NCI-H1092 (cell line): ENCODE measurements at places on chromosomes 2 and 18.

DNA sequence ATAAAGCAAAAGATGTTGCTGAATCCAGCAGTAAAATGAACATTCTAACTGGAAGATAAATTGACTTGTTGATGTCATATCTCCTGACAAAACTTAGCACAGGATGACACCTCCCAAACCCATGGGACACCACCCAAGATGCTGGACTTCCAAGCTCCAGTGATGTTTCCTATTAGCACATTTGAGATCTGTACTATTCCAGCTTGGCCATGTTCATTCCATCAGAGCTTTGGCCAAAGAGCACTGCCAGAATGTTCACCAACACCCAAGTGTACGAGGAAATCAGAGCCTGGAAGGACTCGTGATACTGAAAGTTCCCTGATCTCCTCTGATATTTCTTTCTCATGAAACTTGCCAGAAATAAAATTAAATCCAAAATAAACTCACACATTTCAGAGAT, 44.7 kb downstream of the PID1 start:
- no peak for DNase-seq

GRCh38 chr2:203077451-203077850, 62.8 kb downstream of the NBEAL1 start:
- no peak for DNase-seq

DNA sequence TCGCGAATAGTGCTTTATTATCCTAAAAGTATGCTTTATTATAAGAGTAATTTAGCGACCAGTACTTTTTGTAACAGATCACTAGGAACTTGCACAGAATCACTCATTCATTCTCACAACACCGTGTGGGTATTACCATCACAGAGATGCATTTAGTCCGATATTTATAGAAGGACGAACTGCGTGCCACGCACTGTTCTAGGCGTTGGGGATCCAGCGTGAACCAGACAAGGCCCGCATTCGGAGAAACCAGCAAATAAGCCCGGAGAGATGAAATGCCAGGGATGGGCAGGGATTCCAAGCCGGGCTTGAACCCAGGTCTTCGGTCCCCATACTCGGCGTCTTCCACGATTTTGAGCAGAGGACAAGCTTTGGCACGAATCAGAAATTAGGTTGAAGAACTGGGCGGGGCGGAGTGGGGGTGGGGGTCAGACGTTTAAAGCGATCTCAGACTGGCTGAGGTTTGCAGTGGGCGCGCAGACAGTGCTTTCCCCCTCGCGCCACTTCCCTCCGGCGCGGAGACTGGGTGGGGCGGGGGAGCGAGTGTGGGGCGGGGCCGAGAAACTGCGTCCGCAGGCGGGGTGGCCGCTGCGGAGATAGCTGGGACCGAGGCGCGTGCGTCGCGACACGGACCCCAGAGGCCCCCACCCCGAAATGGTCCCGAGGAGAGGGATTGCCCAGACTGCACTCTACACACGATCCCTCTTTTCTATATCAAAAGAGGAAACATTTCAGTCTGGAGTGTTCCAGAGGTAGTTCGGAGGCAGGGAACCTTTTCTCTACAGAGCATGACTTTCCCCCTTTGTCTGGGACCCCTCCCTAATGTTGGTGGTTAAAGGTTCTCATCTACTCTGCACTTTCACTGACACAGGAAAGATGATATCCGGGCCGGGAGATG, 1.1 kb upstream of the CXCR4 start:
- DNase-seq, result peak; percentile 51

- DNase-seq, result no peak
Measured at GRCh38 chr18:8422391-8422790, 186.8 kb upstream of the RAB12 start.

- DNase-seq, result no peak
Measured at GRCh38 chr2:148201075-148202004, 180.4 kb downstream of the MBD5 start.

GRCh38 chr2:54420524-54421172, 35.5 kb upstream of the SPTBN1 start:
- DNase-seq, result no peak

GRCh38 chr2:187554011-187554703, at the start of gene TFPI:
TSS of gene TFPI (minus strand) at chr2:187554435. CDS start at chr2:187503768, 50,667 bp downstream.
- no peak for DNase-seq

DNA sequence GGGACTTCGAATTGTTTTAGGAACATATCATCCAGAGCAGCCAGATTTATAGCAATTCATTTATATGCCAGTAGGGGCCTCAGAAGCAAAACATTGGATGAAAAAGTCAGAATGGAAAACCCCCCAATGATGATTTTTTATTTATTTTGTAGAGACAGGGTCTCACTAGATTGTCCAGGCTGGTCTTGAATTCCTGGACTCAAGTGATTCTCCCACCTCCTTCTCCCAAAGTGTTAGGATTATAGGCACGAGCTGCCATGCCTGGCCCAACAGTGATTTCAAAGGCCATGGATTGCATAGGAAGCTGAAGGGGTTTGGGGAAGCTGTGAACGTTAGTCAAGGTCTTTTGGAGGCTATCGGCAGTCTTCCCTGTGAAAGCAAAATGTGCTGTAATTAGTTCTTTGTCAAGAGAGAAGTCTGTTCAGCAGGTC, 21.9 kb upstream of the MCFD2 start:
- no peak for DNase-seq

DNA sequence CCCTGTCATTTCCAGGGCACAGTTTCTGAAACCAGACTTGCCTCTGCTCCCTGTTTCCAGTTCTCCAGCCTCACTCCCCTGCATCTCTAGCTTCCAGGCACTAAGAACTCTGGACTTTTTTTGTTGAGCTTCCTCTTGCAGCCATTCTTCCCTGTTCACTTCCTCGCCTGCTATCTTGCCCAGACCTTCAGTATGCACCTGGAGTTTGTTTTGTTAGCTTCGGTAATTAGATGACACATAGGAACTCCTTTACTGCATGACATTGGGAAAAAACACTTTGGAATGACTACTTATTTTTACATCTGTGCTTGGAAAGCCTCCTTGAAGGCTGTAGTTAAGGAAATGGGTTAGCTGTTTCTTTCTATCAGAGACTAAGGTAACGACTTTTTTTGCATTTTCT, 35.2 kb downstream of the OTOF start:
- no peak for DNase-seq

DNA sequence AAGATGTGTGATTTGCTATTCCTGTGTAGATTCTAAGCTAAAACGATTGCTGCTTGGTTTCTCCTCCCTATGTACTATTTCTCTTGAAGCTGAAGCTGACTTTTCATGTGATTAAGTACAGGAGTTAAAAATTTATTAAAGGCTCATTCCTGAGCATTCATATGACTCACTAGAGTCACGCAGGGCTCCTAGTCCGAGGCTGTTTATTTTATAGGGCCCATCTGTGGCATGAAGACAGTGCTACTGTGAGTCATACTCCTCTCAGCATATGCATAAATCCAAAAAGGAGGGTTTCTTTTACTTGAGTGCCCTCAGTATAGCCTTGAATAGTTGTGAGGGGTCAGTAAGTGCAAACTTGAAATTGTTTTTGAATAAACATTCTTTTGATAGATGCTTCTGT, 378.8 kb downstream of the PTPRM start:
- DNase-seq, result no peak

DNA sequence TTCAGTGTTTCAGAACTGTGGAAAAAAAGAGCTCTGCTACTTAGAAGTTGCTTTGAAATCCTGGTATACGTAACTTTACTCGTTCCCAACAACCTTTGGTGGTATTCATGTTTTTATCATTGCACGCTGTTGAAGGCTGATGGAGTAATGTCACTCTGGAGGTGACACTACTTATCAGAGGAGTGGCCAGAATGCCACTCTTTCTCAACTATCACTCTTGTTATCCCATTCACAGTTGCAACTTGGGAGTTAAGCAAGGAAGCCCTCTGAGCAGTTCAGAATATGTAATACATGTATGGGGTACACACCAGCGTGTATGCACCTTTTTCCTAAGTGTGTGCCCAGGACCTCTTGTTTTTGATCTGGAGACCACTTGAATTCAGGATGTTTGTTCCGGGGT, 53.6 kb downstream of the TANC1 start:
- no peak for DNase-seq

- no peak for DNase-seq
Measured at GRCh38 chr2:201638326-201638725, 5.0 kb downstream of the TMEM237 start.

DNA sequence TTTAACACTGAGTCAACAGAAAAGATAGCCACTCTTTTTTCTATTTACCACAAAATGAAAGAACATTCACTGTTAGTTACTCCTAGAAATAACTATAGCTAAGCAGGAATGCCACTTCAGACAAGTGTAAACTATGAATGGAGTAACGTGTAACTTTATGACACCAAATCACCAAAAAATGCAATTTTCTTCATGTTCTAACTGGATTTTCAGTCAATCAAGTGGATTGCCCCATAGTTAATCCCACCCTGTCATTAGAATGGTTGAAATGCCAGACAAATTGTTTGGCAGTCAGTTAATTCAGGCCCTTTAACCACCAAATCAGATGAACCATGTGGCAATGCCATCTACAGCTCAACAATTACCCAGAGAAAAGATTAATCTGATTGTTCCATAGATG, 9.9 kb downstream of the EPHA4 start:
- no peak for DNase-seq

DNA sequence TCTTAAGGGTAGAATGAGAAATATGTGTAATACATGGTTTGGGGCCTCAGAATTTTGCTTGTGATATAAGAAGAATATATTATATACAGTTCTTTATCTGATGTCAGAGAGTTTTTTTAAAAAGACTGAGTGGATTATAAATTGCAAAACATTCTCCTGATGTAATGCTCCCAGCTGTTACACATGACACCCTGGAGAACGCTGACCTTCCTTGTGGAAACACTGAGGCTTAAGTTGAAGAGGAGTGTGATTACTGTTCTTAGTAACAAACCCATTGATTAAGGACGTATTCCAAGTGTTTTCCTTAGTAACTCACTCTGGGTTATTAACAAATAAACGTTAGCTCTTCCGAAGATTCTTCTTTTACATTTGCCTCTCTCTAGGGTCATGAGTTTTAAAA, 1069.3 kb upstream of the CNTNAP5 start:
- no peak for DNase-seq

DNA sequence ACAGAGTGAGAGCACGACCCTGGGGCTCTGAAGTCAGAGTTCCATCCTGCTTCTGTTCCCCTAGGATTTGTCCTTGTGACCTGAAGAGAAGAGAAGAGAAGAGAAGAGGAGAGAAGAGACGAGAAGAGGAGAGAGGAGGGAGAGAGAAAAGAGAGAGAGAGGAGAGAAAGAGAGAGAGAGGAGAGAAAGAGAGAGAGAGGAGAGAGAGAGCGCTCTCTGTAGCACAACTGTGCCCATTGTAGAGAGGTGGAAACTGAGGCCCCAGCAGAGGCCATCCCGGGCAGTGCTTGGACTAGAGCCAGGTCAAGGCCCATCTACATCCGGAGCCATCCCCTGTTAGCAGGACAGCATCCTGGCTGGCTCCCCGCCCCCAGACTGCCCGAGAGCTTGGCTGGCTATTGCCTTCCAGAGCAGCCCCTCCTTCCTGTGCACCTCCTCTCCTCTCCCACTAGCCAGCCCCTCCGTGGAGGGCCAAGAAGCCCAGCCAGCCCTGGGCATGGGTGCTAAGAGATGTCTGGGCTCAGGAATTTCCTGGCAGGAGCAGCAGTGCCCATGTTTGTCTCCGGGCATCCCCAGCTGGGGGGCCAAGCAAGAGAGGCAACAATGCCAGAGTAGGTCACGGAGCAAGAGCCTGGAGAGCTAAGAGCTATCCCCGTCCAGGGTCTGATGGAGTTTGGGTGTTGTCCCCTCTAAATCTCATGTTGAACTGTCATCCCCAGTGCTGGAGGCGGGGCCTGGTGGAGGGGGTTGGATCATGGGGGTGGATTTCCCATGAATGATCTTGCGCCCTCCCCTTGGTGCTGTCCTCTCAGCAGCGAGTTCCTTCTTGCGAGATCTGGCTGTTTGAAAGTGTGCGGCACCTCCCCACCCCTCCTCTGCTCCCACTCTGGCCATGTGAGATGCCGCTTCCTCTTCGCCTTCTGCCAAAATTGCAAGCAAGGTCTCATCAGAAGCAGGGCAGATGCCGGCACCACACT, 18.2 kb upstream of the GPR55 start:
- DNase-seq, result no peak

DNA sequence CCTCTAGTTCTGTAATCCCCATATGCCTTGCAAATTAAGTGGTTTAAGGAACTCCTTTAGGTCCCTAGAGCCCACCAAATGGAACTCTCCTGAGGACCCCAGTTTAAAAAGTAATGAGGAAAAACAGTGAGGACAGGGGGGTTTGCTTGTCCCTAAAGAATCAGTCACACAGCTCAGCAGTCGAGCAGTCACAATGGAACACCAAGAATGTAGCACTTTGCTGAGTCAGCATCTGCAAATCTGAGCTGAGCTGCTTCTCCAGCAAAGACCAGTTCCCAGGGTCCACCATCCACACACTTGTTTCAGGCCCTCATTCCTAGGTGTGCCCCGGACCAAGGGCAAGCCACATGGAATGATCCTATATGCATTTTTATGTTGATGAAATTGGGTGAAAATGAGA, 46.2 kb upstream of the NEDD4L start:
- no peak for DNase-seq
